SK-N-SH (cell line): ENCODE measurements at places on chromosomes 4 and X. TPM values are rescaled to one million over a fixed set of nuclear protein-coding genes. Genes with fewer than 3 reads are reported as not detected.
A peak's percentile ranks its signal among the peaks of the same experiment; 100 is the strongest.

The BEND2 gene
- not detected in 2 replicates for polyA plus RNA-seq

The AWAT2 gene
- 0.13 and 0.15 TPM in 2 replicates for polyA plus RNA-seq

The FGF5 gene
- 17.7 and 22.8 TPM in 2 replicates for polyA plus RNA-seq

The ERCC6L gene
- 1.5 and 1.8 TPM in 2 replicates for polyA plus RNA-seq

The TXK gene
- polyA plus RNA-seq, result 0.60 and 0.61 TPM in 2 replicates

The CT45A5 gene
- not detected in 2 replicates for polyA plus RNA-seq

The GJB1 gene
- polyA plus RNA-seq, result not detected in 2 replicates

DNA sequence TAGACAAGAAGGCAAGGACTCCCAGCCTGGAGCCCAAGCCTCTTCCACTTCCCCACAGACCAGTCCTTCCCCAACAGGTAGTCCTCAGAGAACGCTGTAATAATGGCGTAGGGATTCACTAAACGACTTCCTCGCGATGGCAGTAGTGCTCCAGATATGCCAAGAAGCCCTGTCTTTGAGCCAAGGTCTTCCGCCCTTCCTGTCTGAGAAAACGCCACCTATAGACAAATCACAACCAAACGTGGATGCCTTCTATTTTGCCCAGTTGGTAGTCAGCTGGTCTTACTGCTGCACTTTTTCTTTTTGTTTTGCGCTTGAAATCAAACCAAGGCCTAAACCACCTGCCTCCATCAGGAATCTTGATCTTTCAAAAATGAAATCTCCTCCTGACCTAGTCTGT is 203.3 kb downstream of the OR13H1 start:
- peak overlapping the region; percentile 67 for H3K4me3 ChIP-seq
- peaks cover 2% of the 10 kb centered on the region; the same call in 1 of the 2 replicates for H3K4me1 ChIP-seq
- peak overlapping the region; percentile 50; the same call in 1 of the 2 replicates for H3K27ac ChIP-seq
- H3K27me3 ChIP-seq, result no peaks in the 10 kb centered on the region

- H3K4me1 ChIP-seq, result no peaks in the 10 kb centered on the region; the same call in 1 of the 2 replicates
- H3K4me3 ChIP-seq, result no peak overlapping the region
- H3K27me3 ChIP-seq, result no peaks in the 10 kb centered on the region
- DNase-seq, result no peak
- no peaks in the 10 kb centered on the region for H3K36me3 ChIP-seq
- H3K27ac ChIP-seq, result no peak overlapping the region
Observed at GRCh38 chr4:151569650-151570049, 160.7 kb downstream of the FHIP1A start.

DNA sequence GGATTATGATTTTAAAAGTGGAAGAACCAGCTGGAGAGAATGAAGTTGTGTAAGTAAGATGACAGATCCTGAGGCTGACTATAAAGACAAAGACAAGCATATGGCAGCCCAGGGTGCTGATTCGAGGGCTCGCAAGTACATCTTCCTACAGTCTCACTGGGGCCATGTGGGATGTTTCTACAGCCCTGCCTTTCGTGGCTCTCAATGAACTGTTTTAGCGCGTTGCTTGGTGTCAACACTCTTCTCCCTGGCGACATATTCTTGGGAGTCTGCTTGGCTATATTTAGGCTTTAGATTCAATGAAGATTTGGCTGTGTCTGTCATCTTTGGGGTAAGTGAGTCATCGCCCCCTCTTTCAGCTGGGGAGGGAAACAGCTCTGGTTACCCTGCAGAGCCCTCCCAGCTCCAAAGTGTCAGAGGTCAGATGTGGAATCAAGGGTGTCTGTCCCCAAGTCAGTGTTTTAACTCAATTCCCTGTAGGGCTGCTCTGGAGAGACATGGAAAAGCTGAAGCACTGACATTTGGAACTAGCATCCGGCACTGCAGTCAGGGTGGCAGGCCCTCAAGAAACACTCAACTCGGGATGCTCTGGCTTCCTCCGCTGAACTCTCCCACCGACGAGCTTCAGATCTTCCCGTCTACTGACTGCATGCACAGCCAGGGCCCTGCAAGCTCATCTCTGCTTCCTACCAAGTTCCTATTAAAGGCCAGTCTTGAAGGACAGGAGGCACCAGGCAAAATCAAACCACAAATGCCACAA is 65.7 kb downstream of the GATB start:
- H3K4me3 ChIP-seq, result no peak overlapping the region
- no peaks in the 10 kb centered on the region for H3K27me3 ChIP-seq
- no peak overlapping the region for H3K27ac ChIP-seq
- H3K36me3 ChIP-seq, result peaks cover 16% of the 10 kb centered on the region

DNA sequence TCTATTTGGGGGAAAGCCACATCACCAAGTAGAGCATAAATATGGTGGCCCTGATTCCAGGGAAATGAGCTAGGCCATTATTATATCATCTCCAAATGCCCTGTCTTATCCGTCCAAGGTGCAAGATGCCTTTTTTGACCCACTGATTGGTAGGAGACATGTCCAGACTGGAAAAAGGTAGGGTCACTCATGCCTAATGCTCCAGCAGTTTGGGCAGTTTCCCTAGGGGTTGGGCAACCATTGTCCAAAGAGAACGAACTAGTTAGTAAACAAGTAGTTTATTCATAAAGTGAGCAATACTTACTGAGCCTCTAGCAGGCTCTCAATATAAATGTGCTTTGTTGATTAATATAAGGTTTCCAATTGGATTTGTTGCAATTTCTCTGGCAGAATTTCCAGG is 6.2 kb downstream of the FHDC1 start:
- H3K4me3 ChIP-seq, result no peak overlapping the region
- DNase-seq, result no peak
- H3K4me1 ChIP-seq, result no peaks in the 10 kb centered on the region; the same call in none of the 2 replicates
- peaks cover 17% of the 10 kb centered on the region for H3K27me3 ChIP-seq

- no peaks in the 10 kb centered on the region for H3K27me3 ChIP-seq
- H3K36me3 ChIP-seq, result no peaks in the 10 kb centered on the region
- DNase-seq, result no peak
Observed at GRCh38 chrX:111339212-111339611, 68.9 kb upstream of the CAPN6 start.

DNA sequence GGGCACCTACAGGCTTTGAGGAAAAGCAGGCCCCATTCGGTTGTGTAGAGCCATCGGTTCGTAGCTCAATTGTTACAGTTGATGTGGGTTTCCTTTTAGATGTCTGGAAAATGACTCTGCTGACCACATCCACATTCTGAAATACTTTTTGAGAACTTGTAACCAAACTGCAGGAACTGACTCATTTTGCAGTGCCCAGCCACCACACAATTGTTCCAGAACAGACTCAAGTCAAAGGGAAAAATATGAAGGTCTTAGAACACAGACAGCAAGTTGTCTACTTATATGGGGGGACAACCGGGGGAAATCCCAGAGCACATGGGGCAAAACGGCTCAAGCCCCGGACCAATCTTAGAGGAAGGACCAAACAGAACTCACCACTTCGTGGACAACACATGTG is 557.6 kb upstream of the DIPK2B start:
- DNase-seq, result no peak
- H3K36me3 ChIP-seq, result peaks cover 59% of the 10 kb centered on the region; the same call in 1 of the 2 replicates
- H3K4me1 ChIP-seq, result no peaks in the 10 kb centered on the region; the same call in 1 of the 2 replicates
- peak overlapping the region; percentile 17; the same call in 1 of the 2 replicates for H3K4me3 ChIP-seq
- no peaks in the 10 kb centered on the region for H3K27me3 ChIP-seq

DNA sequence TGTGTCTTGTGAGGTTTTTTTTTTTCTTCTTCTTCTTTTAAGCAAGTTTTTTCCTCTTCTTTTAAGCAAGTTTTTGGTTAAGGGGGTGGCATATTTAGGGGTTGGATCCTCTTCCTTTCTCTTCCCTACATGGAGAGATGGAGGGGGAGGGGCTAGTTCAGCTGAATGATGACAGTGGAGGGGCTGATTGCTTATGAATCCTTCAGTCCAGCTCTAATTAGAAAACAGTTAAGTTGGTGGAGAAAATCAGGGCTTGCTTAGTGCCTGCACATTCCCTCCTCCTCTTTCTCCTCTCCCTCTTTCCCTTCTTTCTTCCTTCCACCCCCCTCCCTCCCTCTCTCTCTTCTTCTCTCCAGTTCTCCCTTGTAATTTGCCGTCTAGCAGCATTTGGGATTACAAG is 4.4 kb upstream of the HAND2 start:
- H3K27me3 ChIP-seq, result no peaks in the 10 kb centered on the region
- peak overlapping the region; percentile 99 for H3K27ac ChIP-seq
- no peaks in the 10 kb centered on the region for H3K4me1 ChIP-seq
- peak overlapping the region; percentile 61 for H3K4me3 ChIP-seq
- peaks cover 42% of the 10 kb centered on the region for H3K36me3 ChIP-seq
- DNase-seq, result peak; percentile 59

GRCh38 chrX:118496763-118497079 is 1.1 kb downstream of the DOCK11 start:
- peak overlapping the region; percentile 59 for H3K4me3 ChIP-seq
- peak overlapping the region; percentile 62 for H3K27ac ChIP-seq
- H3K27me3 ChIP-seq, result peaks cover 6% of the 10 kb centered on the region; the same call in 1 of the 2 replicates
- DNase-seq, result no peak
- H3K36me3 ChIP-seq, result no peaks in the 10 kb centered on the region
- no peaks in the 10 kb centered on the region for H3K4me1 ChIP-seq

DNA sequence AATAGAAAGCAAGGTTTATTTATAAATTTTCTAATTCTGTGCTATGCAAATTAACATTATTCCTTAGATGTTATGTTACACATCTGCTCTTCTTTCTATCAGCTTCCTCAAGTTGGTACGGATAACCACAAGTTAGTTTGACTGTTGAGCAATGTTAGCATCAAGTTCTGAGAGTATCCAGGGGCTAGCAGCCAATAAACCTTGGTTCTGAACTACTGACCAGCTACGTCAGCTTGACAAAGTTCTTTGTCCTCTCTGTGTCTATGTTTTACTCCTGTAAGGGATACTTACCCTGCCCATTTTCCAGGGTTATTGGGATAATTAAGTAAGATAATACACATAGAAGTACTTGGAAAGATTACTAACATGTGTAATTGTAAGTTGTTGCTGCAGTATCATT is 8.1 kb upstream of the TEX13A start:
- peaks cover 12% of the 10 kb centered on the region for H3K27me3 ChIP-seq
- H3K27ac ChIP-seq, result no peak overlapping the region
- no peaks in the 10 kb centered on the region for H3K4me1 ChIP-seq

- H3K4me1 ChIP-seq, result no peaks in the 10 kb centered on the region
- H3K27me3 ChIP-seq, result no peaks in the 10 kb centered on the region
- no peak overlapping the region for H3K27ac ChIP-seq
- no peaks in the 10 kb centered on the region for H3K36me3 ChIP-seq
- H3K4me3 ChIP-seq, result no peak overlapping the region
- DNase-seq, result no peak
Observed at GRCh38 chrX:50971395-50971794, 60.9 kb downstream of the BMP15 start.

DNA sequence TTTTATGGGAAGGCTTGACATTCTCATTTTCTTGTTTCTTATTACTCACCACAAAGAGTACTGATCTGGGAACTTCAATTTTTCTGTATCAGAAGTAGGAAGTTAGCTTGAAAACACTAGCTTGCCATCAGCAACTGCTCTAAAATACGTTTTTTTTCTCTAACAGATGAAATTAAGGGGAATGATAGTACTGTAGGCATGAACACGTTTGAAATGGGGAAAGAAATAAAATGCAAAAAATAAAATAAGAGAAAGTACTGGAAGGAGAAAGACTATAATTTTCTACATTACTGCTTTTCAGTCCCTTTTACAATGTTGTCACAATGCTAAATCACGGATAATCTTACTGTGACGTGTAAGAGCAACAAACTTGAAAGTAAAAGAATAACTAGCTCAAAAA is 1.5 kb downstream of the RADX start:
- no peak for DNase-seq
- H3K27ac ChIP-seq, result no peak overlapping the region
- H3K4me1 ChIP-seq, result no peaks in the 10 kb centered on the region
- H3K27me3 ChIP-seq, result peaks cover 55% of the 10 kb centered on the region; the same call in 1 of the 2 replicates
- H3K4me3 ChIP-seq, result no peak overlapping the region

- H3K4me3 ChIP-seq, result no peak overlapping the region
- H3K27me3 ChIP-seq, result no peaks in the 10 kb centered on the region
- no peak overlapping the region for H3K27ac ChIP-seq
- DNase-seq, result no peak
- no peaks in the 10 kb centered on the region for H3K4me1 ChIP-seq
Observed at GRCh38 chr4:74475091-74475800, 30.3 kb downstream of the AREG start.

DNA sequence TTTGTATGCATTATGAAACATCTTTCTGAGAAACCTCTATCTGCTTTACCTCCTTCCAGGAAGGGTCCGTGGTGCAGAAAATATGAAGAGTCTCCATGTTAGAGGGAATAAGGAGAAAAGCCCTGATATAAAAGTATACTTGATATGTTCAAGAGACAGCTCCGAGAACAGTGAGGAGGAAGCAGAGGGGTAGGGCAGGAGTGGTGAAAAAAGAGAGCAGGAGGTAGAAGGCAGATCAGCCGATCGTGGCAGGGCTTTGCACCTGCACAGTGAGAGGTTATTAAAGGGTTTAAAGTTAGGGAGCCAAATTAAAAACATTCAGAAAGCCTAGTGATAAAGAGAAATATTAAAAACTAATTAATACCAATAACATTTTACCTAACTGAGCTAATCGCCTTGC is 419.7 kb downstream of the FAT4 start:
- H3K36me3 ChIP-seq, result no peaks in the 10 kb centered on the region
- no peak for DNase-seq
- peaks cover 5% of the 10 kb centered on the region for H3K4me1 ChIP-seq

DNA sequence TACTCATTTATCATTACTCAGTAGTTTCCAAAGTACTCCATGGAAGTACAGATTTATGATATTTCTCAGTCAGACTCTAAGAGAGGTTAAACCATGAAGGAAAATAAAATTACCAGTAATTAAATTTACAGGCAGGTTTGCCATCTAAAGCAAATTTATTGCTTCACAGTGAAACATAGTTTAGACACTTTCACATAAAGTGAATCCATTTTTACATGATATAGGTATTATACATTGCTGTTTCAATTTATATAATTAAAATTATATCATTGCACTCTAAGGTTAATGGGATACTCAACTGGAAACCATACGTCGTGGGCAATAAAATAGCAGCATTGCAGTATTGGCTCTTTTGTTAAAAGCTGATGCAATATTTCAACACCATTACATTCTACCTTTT is 202.8 kb downstream of the SLIT2 start:
- no peak overlapping the region for H3K4me3 ChIP-seq
- H3K4me1 ChIP-seq, result no peaks in the 10 kb centered on the region; the same call in 1 of the 2 replicates
- no peak overlapping the region for H3K27ac ChIP-seq
- no peaks in the 10 kb centered on the region for H3K27me3 ChIP-seq
- no peak for DNase-seq
- H3K36me3 ChIP-seq, result peaks cover 4% of the 10 kb centered on the region

- H3K27ac ChIP-seq, result no peak overlapping the region
- H3K36me3 ChIP-seq, result no peaks in the 10 kb centered on the region
- H3K4me1 ChIP-seq, result no peaks in the 10 kb centered on the region
- H3K27me3 ChIP-seq, result no peaks in the 10 kb centered on the region
- H3K4me3 ChIP-seq, result no peak overlapping the region
Observed at GRCh38 chr4:29277381-29277780, 1442.8 kb upstream of the PCDH7 start.

- no peak overlapping the region for H3K4me3 ChIP-seq
- no peak for DNase-seq
- H3K36me3 ChIP-seq, result no peaks in the 10 kb centered on the region
- H3K27me3 ChIP-seq, result no peaks in the 10 kb centered on the region
- no peak overlapping the region for H3K27ac ChIP-seq
Observed at GRCh38 chr4:155774033-155774432, 15.2 kb downstream of the GUCY1B1 start.

- no peak for DNase-seq
- H3K4me1 ChIP-seq, result no peaks in the 10 kb centered on the region
- no peak overlapping the region for H3K4me3 ChIP-seq
- no peak overlapping the region for H3K27ac ChIP-seq
Observed at GRCh38 chr4:84433633-84434222, 65.4 kb downstream of the NKX6-1 start.

GRCh38 chrX:123081776-123082175 is 102.3 kb upstream of the GRIA3 start:
- H3K4me1 ChIP-seq, result no peaks in the 10 kb centered on the region
- no peaks in the 10 kb centered on the region for H3K36me3 ChIP-seq
- no peak for DNase-seq
- no peak overlapping the region for H3K27ac ChIP-seq
- H3K4me3 ChIP-seq, result no peak overlapping the region
